ENCODE measurements at places on chromosomes 1 and 21. TPM values are rescaled to one million over a fixed set of nuclear protein-coding genes. Genes with fewer than 3 reads are reported as not detected.

Gene COL24A1
- not detected for total RNA-seq

- no peak for DNase-seq
Measured at GRCh38 chr1:15151871-15152270, 1.7 kb upstream of the TMEM51 start.

GRCh38 chr1:87508247-87508787, 179.6 kb downstream of the LMO4 start:
- DNase-seq: no peak

DNA sequence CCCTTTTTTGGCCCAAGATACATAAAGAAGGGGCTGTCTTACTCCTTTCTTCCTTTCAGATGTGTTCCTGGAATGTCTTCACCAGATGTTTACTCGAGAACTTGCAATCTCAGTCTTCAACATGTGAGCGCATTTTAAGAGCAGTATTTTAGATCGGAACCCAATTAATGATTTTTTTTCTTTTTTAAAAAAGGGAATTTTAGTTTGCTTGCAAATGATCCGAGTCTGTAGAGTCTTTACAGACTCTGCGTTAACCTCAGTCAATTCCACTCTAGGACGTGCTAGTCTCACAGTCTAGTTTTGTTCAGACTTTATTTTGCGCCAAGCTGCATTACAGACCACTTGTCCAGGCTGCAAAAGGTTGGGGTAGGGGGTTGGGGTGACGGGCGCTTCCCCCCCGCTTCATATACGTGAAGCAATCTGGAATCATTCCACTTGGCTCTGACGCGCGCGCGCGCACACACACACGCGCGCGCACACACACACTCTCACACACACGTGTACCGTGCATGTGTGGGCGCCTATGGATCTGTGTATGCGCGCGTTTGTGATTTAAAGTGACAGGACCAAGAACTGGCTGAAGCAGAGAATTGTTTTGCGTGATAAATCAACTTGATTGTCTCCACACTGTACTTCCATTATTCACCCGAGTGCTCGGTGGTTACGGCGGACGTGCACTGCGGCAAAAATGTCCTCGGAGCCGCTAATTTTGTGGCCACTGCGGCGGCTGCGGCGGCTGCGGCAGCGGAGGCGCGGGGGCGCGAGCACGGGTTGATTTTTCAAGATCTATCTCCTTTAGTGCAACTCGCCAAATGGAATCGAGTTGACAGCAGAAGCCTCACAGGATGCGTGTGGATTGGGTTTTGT, 25.6 kb upstream of the NFIA start:
- no peak for DNase-seq

DNA sequence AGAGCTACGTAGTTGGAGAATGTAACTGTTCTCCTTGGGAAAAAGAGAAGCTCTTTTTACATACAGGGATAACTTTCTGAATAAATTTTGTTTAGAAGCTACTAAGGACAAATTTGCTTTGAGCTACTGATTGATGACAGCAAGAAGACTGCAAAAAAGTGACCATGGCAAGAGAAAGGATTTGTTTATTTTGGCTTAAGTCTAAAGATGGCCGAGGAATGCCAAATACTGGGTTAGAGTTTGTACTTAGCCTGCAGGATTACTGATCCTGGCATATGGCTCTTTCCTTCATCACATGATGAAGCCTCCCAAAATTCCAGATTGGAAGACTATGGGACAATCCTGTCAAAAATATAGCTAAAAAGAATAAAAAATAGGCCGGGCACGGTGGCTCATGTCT, 28.7 kb downstream of the RPS27 start:
- no peak for DNase-seq

DNA sequence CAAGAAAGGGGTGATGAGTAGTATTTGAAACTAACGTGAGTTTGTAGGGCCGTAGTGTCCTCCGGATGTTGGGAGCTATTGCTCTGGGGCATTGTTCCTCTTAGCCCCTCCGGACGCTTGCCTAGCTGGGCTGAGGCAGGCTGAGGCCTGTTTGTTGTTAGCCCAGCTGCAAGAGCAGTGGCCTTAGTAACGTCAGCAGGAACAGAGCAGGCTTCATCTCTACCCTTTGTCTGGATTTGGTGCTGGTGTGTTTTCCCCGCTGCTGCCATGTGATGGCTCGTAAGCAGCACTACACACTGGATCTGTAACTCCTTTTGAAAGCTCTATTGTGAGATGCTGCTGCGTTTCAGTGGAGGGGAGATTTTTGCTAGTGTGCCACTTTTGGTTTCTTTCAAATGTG, 57.6 kb downstream of the DNM3 start:
- DNase-seq: no peak

Measured in Calu3 (cell line).